ENCODE measurements at places on chromosomes 16 and 17. TPM values are rescaled to one million over a fixed set of nuclear protein-coding genes. Genes with fewer than 3 reads are reported as not detected.

KRTAP4-6 gene
- total RNA-seq: not detected

TAT gene
- not detected for total RNA-seq

ZNF23 gene
- total RNA-seq: 2.4 TPM

OTOA gene
- total RNA-seq: not detected

LGALS9C gene
- total RNA-seq: not detected

MYH13 gene
- not detected for total RNA-seq

DPEP3 gene
- not detected for total RNA-seq

TBC1D3K gene
- not detected for total RNA-seq

PRR29 gene
- total RNA-seq: not detected

MEOX1 gene
- total RNA-seq: 13.3 TPM

DRC3 gene
- 12.7 TPM for total RNA-seq

- H3K27ac ChIP-seq: no peak overlapping the region
- no peaks in the 10 kb centered on the region for H3K36me3 ChIP-seq
- no peaks in the 10 kb centered on the region for H3K4me1 ChIP-seq
- no peaks in the 10 kb centered on the region for H3K27me3 ChIP-seq
- H3K4me3 ChIP-seq: no peak overlapping the region
Measured at GRCh38 chr17:72764632-72765041, 327.9 kb downstream of the SLC39A11 start.

DNA sequence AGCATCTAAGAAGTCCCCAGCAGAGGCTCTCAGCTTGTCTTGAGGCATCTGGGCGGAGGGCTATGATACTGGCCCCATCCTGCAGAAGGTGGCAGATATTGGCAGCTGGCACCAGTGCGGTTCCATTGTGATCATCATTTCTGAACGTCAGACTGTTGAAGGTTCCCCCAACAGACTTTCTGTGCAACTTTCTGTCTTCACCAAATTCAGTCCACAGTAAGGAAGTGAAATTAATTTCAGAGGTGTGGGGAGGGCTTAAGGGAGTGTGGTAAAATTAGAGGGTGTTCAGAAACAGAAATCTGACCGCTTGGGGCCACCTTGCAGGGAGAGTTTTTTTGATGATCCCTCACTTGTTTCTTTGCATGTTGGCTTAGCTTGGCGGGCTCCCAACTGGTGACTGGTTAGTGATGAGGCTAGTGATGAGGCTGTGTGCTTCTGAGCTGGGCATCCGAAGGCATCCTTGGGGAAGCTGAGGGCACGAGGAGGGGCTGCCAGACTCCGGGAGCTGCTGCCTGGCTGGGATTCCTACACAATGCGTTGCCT lies at the start of gene CIITA:
Gene CIITA, plus strand, starts transcription at position 404 of the 543 bp plus-strand sequence. Its CDS starts 129 bp downstream, at position 533.
- no peaks in the 10 kb centered on the region for H3K27me3 ChIP-seq
- no peak for DNase-seq
- peaks cover 11% of the 10 kb centered on the region for H3K4me1 ChIP-seq
- H3K36me3 ChIP-seq: no peaks in the 10 kb centered on the region

GRCh38 chr17:73770115-73770848 lies 126.0 kb upstream of the SDK2 start:
- no peaks in the 10 kb centered on the region for H3K27me3 ChIP-seq
- H3K4me1 ChIP-seq: no peaks in the 10 kb centered on the region
- H3K36me3 ChIP-seq: no peaks in the 10 kb centered on the region
- H3K4me3 ChIP-seq: no peak overlapping the region
- no peak overlapping the region for H3K27ac ChIP-seq

DNA sequence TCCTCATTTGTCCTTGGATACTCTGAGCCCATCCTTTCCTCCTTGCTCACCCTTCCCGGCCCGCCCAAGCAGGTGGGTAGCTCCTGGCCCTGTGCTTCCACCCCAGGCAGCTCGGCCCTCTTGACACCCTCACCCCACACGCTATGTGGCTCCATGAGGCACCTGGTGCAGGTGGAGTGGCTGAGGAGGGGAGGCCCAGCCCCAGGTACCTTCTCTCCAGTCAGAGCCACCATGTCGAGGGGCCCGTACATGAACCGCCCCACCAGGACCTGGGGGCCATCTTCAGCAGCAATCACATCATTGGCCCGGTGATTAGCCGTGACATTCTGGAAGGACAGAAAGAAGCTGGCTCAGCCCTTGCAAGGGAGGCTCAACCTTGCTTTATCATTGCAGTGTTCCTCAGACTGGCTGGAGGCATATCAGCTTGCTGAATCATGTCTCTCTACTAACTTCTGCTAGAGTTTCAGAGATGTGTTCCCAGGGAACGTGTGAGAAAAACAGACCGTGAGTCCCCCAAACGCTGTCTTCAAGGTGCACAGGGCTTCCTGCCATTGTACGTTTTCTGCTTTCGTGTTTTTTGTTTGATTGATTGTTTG lies 20.3 kb downstream of the PIMREG start:
- no peak overlapping the region for H3K27ac ChIP-seq
- H3K4me1 ChIP-seq: no peaks in the 10 kb centered on the region
- no peak for DNase-seq
- no peaks in the 10 kb centered on the region for H3K27me3 ChIP-seq
- no peak overlapping the region for H3K4me3 ChIP-seq

DNA sequence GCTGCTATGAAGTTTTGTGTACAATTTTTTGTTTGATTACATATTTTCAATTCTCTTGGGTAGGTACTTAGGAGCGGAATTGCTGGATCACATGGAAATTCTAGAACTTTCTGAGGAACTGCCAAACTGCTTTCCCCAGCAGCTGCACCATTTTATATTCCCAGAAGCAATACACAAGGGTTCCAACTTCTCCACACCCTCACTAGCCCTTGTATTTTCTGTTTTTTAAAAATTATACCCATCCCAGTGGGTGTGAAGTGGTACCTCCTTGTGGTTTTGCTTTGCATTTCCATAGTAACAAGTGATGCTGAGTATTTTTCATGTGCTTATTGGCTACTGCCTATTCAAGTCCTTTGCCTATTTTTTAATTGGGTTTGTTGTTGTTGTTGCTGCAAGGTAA lies 20.9 kb downstream of the NACA2 start:
- DNase-seq: no peak
- no peaks in the 10 kb centered on the region for H3K4me1 ChIP-seq
- H3K36me3 ChIP-seq: no peaks in the 10 kb centered on the region
- H3K4me3 ChIP-seq: no peak overlapping the region

- no peak overlapping the region for H3K4me3 ChIP-seq
- H3K27me3 ChIP-seq: no peaks in the 10 kb centered on the region
- no peaks in the 10 kb centered on the region for H3K4me1 ChIP-seq
- H3K36me3 ChIP-seq: no peaks in the 10 kb centered on the region
- no peak for DNase-seq
Measured at GRCh38 chr16:878072-878784, 77.7 kb upstream of the GNG13 start.

- peak; percentile 50 for DNase-seq
Measured at GRCh38 chr16:67528870-67529581, 397 bp downstream of the RIPOR1 start.

- no peak for DNase-seq
- no peak overlapping the region for H3K27ac ChIP-seq
Measured at GRCh38 chr17:78766225-78766624, 15.8 kb downstream of the CYTH1 start.

DNA sequence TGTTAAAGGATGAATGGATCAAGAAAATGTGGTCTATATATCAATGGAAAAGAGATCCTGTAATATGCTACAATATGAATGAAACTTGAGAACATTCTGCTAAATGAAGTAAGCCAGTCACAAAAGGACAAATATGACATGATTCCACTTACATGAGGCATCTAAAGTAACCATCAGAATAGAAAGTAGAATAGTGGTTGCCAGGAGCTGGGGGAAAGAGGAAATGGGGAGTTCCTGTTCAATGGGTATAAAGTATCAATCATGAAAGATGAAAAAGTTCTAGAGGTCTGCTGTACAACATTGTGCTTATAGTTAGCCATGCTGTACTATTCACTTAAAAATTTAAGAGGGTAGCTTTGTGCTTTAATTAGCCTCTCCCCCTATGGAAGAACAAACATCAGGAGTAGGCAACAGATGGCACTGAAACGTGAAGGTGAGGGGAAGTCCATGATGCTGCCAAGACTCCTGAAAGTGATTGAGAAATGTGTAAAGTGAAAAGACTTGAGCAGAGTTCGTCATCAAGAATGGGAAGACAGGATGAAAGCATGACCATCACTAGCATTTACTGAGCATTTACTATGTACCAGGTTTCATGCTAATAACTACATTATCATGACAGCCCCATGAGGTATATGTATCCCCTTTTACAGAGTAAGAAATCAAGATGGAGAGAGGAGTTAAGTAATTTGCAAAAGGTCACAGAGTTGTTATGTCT lies 167.2 kb downstream of the CYB561 start:
- H3K4me3 ChIP-seq: no peak overlapping the region
- H3K27ac ChIP-seq: no peak overlapping the region
- DNase-seq: no peak

DNA sequence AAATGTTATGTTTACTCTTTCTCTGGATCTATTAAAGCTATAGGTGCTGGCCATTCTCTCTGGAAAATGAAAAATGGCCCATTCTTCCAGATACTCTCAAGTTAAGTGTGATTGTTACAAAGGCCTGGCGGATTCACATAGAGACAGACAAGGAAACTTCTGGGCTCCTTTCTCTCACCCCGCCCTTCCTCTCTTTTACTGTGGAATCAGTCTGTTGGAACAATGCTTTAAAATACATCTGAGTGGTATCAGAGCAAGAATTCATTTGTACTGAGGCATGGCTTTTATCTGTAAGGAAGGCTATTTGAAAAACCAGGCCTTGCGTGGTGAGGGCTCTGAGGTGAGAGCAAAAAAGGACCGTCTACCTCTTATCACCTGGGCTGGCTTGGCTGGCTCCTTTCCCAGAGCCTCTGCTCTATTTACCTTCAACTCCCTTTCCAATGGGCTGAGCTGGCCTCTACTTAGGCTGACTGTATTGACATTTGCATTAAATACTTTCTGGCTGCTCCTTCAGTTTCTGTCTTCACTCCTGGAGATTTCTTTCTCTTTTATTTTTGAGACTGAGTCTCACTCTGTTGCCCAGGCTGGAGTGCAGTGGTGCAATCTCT lies 274.0 kb downstream of the PHKB start:
- H3K27ac ChIP-seq: no peak overlapping the region
- H3K4me3 ChIP-seq: no peak overlapping the region
- DNase-seq: no peak
- no peaks in the 10 kb centered on the region for H3K36me3 ChIP-seq
- no peaks in the 10 kb centered on the region for H3K4me1 ChIP-seq

DNA sequence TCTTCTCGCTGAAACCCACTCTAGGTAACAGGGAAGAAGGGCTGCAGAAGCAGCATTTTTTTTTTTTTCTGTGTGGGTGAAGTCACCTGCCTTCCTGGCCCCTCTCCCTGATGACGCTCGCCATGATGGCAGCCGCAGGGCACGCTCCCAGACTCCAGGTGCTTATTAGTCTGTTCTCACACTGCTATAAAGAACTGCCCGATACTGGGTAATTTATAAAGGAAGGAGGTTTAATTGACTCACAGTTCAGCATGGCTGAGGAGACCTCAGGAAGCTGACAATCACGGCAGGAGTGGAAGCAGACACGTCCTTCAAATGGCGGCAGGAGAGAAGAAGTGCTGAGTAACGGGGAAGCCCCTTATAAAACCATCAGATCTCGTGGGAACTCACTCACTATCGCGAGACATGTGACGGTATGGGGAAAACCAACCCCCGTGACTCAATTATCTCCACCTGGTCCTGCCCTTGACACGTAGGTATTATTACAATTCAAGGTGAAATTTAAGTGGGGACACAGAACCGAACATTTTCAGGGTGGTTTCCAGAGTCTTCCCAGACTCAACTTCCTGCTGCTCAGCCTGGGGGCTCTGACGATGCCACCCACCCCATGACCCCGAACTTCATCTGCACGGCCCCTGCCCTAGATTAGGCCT lies 34.9 kb upstream of the NLRP1 start:
- H3K36me3 ChIP-seq: no peaks in the 10 kb centered on the region
- no peak for DNase-seq
- no peaks in the 10 kb centered on the region for H3K27me3 ChIP-seq
- H3K4me1 ChIP-seq: no peaks in the 10 kb centered on the region
- H3K27ac ChIP-seq: no peak overlapping the region

GRCh38 chr17:63434951-63435571 lies 11.0 kb downstream of the CYB561 start:
- peaks cover 4% of the 10 kb centered on the region for H3K4me1 ChIP-seq
- peak; percentile 54 for DNase-seq
- H3K4me3 ChIP-seq: no peak overlapping the region
- no peaks in the 10 kb centered on the region for H3K36me3 ChIP-seq
- H3K27ac ChIP-seq: no peak overlapping the region

GRCh38 chr17:56897646-56898424 lies 16.0 kb downstream of the TRIM25 start:
- no peaks in the 10 kb centered on the region for H3K27me3 ChIP-seq
- no peak for DNase-seq
- H3K36me3 ChIP-seq: no peaks in the 10 kb centered on the region
- no peak overlapping the region for H3K4me3 ChIP-seq
- H3K4me1 ChIP-seq: no peaks in the 10 kb centered on the region

DNA sequence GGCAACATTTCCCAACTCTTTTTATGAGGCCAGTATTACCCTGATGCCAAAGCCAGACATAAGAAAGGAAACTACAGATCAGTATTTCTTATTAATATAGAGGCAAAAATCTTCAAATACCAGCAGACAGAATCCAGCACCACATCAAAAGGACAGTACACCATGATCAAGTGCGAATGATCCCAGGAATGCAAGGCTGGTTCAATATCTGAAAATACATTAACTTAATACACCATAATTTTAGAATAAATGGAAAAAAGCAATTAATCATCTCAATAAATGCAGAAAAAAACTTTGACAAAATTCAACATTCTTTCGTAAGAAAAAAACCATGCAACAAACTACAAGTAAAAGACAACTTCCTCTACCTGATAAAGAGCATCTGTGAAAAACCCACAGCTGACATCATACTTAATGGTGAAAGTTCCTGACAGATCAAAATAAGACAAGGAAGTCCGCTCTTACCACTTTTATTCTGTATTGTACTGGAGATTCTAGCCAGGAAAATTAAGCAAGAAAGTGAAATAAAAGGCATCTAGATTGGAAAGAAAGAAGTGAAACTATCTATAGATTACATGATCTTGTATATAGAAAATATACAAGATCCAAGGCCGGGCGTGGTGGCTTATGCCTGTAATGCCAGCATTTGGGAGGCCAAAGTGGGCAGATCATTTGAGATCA lies 26.4 kb upstream of the MAPK3 start:
- H3K36me3 ChIP-seq: no peaks in the 10 kb centered on the region
- H3K27ac ChIP-seq: no peak overlapping the region
- DNase-seq: no peak
- H3K27me3 ChIP-seq: no peaks in the 10 kb centered on the region
- no peaks in the 10 kb centered on the region for H3K4me1 ChIP-seq

DNA sequence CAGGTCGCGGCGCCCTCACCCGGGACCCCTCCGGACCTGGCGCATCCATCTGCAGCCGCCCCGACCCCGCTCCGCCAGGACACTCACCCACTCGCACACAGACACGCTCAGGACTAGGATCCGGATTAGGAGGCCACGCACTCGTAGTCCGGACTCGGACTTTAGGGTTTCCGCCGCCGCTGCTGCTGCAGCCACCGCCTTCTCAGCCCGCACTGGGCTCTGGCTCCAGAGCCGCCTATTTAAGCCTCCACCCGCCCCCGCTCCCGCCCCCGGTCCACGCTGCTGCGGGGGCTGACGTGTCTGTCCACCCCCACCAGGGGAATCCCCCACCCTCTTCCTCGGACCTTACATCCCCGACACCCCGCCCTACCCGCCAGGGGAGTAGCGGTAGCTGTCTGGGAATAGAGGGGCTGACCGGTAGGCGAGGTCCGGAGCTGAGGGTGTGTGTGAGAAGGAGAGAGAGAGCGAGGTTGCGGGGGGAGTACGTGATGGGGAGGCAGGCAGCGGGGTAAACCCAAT lies at the start of gene RRAD:
Gene RRAD, minus strand, starts transcription at position 214 of the 519 bp plus-strand sequence. CDS start 356 bp downstream, outside the sequence.
- H3K4me3 ChIP-seq: peak within 1 kb of the TSS; percentile 51
- no peaks in the 10 kb centered on the region for H3K4me1 ChIP-seq
- DNase-seq: peak; percentile 70
- H3K27me3 ChIP-seq: no peaks in the 10 kb centered on the region

Measured in uterus (tissue), 4 donors.